ENCODE measurements at places on chromosomes 2 and 18.

GRCh38 chr2:164992818-164993217 is 37.5 kb upstream of the SLC38A11 start:
- DNase-seq: peak; percentile 66

DNA sequence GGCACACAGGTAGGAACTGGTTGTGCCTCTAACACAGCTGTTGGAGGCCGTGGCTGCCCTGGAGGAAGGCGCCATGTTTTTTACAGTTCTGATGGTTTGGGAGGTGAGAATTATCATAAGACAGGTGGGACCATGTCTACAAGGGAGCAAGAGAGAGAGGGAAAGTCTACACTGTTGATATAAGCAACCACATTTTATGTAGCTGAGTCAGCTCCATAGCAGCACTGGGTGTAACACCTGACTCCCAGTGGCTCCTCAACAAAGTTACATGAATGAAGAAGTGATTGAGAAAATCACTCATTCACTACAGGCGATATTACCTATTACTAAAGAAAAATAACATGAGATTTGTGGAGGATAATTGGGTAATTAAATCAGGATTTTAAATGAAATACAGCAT is 41.3 kb upstream of the ACAA2 start:
- DNase-seq: no peak

DNA sequence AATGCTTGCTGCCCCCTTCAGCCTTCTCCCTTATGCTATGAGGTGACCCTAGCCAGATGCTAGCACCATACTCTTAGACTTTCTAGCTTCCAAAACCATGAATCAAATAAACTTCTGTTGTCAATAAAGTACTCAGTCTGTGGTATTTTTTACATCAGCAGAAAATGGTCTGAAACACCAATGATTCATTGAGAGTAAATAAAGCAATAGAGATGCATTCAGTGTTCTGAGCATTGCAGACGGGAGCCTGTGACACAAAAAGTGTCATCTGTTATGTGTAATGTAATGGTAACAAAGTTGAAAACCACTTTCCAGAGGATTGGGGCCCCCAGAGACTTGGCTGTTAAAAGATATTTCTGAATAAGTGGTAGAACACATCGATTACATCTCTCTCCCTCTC is 758.0 kb upstream of the NRXN1 start:
- no peak for DNase-seq

DNA sequence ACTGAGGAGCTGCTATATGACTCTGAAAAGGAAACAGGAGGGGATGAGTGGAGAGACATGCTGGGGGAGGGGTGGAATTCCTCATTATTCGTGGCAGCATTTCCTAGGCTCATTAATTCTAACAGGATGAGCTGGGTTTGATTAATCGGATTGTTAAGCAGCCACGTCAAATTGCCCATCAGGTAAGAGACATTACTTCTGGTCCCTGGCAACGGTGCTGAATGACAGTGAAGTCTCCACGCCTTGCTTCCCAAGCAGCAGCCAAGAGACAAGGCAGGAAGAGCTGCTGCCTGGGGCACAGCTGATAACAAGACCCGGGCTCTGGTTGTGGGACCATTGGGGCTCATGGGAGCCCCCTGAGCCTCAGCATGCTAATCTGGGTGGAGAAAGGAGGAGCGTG is 86.6 kb downstream of the MARCHF4 start:
- no peak for DNase-seq

GRCh38 chr18:12863687-12864216 is 20.3 kb downstream of the PTPN2 start:
- no peak for DNase-seq
